ENCODE measurements at places on chromosomes 2 and 18. TPM values are rescaled to one million over a fixed set of nuclear protein-coding genes. Genes with fewer than 3 reads are reported as not detected.

RAB27B gene
- total RNA-seq = not detected

CNTNAP5 gene
- not detected for total RNA-seq

RTP5 gene
- 0.20 TPM for total RNA-seq

IL36B gene
- not detected for total RNA-seq

GRCh38 chr2:139836769-139837168 lies 1056.6 kb upstream of the NXPH2 start:
- no peak for DNase-seq

NOSTRIN gene
- not detected for total RNA-seq
